ENCODE measurements at places on chromosomes 6 and 20.

DNA sequence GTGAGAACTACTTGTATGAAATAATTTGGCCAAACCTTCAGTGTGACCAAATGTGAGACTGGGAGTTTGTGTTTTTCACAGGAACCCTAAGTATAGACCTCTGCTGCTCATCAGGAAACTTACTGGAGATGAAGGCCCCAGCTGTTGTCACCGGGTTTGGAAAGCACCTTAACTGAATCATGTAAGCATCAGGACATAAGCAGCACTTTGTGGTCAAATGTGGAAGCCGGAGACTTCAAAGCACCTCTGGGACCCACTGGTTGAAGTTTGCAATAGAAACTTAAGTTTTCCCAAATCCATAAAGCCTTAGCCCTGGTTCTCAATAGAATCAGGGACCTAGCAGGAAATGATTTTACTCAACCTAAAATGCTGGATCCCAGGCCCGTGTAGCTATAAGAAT is 14.3 kb downstream of the TTPAL start:
- DNase-seq, result no peak

DNA sequence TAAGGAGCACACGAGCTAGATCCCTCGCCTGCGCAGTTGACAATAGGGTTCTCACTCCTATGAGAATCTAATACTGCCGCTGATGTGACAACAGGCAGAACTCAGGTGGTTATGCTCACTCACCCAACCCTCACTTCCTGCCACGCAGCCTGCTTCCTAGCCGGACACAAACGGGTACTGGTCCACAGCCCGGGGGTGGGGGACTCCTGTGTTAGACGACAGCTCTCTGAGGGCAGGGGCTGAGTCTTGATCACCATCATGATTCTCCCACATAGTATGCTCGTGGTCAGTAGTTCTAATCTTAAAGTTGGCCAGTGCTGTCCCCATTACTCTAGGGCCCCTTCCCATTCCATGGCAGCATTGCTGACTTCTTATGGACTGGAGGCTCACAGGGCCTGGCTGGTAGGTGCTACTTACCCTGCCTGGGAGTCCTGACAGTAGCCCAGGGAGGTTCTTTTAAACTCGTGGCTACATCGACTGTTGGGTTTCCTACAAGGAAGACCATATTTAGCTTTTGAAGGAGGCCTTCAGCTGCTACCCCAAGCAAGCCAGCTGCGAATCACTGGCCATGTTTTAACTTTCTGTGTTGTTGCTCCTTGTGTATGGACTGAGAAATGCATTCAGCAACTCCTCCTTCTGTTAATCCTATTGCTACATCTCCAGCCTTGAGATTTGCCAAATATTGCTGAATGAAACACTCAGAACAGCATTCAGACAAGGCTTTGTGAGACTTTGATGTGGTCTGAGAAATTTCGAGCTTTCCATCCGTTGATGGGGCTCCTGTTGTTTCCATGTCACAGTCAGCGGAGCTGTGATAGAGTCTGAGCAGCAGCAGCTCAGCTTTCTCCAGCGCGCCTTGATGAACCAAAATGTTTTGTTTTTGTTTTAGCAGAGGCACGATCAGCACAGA is 300.3 kb downstream of the NRN1 start:
- no peak for DNase-seq

DNA sequence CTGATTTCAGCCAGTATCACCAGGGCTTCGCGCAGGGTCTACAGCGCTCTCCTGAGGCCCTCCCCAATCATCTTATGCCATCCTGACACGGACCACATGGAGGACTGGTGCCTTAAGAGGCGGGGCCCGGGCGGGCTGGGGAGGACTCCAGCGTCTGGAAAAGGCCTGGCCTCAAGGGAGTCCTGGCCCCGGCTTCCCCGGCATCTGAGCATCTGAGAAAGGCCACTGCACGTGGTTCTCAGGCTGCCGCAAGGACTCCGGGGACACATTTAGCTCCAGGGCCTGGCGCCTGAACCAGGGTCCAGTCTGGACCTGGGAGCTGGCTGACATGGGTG is 21.4 kb downstream of the BHLHE23 start:
- no peak for DNase-seq

- DNase-seq, result no peak
Observed at GRCh38 chr6:164331026-164331425, 916.5 kb downstream of the QKI start.

DNA sequence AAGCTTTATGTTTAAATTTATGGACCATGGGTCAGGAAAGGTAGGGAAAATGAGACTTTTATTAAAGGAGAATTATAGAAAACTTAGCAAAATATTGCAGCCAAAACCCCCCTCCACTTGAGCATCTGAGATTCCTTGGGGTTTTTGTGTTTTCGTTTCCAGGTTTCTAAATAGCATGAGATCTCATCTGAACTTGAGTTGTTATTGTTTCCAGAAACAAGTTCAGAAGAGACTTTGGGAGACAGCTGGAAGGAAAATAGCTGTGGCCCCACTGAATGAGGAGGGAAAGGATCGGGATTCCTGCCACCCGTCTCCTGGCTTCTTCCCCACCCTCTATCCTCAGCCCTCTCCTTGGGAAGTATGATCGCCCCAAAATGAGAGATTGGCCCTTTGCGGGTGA is 75.5 kb downstream of the TBC1D7 start:
- DNase-seq, result no peak

DNA sequence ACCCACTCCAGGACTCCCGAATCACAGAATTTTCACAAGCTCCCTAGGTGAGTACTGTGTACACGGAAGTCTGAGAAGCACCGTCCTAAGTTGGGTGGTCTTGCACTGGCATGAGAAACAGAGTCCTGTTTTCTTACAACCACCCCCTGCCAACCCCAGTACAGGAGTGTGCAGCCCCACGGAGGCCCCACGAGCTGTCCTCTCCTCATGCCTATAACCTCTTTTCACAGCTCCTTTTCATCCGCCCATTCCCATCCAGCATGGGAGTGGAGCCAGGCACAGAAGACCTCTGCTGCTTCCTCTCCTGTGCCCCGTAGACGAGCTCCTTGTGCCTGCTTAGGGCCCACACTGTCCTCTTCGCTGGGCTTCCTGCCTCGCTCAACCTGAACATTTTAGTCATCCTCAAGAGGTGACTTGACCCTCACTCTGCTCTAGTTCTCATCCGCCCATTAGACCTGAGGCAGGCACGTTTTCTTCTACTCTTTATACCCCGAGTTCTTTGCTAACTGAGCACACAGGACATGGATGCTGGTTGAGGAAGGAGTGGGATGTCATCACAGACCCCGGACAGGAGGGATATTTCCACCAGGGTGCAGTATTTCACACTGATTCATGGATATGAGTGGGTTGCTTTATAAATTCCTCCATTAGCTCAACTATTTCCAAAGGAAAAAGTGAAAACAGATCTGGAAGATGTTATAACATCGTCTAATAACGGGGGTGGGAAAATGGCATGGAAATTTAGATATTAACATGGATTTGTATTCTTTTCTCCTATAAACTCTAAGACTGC is 160.5 kb downstream of the TTLL2 start:
- DNase-seq, result no peak

- no peak for DNase-seq
Observed at GRCh38 chr20:19767070-19767469, 9.0 kb downstream of the RIN2 start.

All from AG04450 (cell line).